ENCODE measurements at places on chromosomes 4 and X.

DNA sequence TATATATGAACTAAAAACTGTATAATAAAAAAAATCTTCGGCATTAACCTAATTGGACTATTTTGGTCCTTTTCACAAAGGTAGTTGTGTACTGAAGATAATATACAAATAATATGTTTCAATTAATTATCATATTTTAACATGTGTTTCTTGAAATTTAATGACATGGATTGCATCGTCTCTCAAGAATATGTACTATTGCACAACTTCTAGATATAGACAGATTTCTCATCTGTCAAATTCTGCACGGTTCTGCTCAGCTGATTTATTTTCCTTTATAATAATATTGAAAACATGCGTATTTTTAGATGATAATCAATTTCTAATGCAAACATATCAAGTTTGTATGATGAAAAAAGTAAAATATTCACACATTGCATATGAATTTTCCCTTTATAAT is 498.7 kb upstream of the PABPC4L start:
- DNase-seq: no peak

DNA sequence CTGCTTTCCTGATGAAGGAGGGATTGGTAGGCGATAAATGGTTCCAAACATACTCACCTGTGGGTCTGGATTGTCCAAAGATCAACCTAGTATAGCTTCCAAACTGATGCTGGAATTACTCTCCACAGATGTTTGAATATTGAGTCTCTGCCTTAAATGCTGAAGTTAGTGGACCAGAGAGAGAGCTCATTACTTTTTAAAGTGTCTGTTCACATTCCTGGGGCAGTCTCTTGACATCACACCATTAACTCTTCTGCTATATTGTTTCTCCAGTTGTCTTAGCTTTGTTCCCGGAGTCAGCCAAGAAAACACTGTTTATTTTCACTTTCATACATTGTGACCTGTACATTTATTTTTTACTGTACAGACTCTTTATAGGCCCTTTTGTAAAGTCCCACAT is 35.4 kb downstream of the ARHGEF38 start:
- DNase-seq: no peak

DNA sequence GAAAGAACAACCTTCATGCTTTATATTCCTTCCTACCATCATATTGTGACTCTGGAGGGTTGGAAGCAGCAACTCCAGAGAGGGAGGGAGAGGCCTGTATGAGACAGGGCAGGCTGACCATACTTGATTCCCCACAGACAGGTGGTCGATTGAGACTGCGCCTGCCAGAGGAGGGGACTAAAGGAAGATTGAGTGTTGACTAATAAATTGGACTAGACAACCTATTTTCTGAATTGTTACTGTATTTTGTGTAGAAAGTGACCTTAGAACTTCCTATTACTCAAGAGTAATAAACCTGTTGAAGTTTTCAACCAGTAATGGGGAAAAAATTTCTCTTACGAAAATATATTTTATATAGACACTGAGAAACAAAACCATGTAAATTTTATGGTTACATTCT is 301.5 kb downstream of the INPP4B start:
- DNase-seq: no peak

GRCh38 chr4:10083331-10083771 is 33.2 kb downstream of the WDR1 start:
- no peak for DNase-seq

DNA sequence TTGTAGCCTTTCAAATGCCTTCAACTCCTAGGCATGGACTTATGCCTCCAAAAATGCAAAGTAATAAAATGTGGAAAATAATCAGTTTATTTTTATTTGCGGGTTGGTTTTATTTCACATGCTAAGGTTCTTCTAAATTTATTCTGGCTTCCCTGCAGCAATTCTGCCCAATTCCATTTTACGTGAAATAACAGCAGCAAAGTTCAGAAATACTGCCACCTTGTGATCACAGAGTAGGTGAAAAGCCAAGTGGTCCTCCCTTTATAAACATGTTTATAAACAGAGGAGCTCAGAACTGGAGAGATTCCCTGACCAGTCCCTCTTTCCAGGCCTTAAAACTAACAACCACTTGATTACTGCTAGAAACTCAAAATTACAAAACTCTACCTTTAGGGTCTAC is 14.7 kb upstream of the DCHS2 start:
- peak; percentile 20 for DNase-seq

GRCh38 chr4:142405021-142405694 is 440.9 kb downstream of the INPP4B start:
- DNase-seq: peak; percentile 55

GRCh38 chrX:17608888-17609287 is 128.4 kb upstream of the SCML1 start:
- DNase-seq: no peak

- no peak for DNase-seq
These were observed 248.0 kb upstream of the ADAMTS3 start for GRCh38 chr4:72817012-72817411.

DNA sequence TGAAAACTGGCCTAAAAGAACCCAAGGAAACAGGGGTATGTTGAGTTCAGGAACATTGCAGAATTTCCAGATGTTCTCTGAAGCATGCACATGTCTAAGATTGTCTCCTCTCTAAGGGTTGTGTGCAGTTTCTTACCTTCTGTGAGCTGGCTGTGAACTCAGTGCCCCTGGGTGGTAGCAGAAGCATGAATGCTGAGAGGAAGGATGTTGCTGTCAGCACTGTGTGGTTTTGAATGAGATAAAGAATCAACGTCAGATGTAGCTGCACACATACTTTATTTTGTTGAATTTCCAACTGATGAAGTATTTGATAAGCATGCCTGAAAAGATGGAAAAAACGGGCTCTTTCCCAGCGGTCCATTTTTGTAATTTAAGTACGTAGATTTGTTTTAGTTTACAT is 23.8 kb upstream of the CD38 start:
- no peak for DNase-seq

DNA sequence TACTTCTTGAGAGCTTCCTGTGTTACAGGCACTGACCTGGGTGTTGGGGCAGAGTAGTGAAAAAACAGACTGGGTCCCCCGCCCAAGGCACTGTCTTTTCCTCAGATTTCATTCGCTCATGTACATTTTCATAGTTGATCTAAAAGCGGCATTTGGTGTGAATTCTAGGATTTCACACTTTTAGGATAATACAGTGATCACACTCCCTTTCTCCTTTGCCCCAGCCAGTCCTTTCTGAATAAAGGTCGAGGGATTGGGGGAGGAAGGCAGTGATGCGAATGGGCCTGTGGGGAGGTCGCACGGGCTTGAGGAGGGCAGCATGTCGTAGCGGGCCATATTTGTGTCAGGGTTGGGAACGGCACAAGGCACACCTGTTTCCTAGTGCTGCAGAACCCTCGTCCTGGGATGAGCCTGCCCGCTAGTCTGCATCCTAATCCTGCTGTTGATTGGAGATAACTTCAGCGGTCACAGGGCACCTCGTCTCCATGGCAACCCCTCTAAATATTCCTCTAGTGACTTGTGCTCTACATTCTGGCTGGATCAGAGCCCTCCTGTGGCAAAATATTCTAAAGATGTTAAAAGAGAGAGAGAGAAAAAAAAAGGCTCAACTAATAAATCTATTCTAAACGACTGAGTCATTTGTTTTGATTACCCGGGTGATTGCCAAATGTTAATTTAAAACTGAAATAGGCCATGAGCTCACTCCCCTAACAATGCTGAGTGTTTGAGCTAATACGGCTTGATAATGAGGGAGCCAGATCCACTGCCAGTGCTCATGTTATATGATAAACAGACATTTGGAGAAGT is 21.8 kb downstream of the FHL1 start:
- no peak for DNase-seq

DNA sequence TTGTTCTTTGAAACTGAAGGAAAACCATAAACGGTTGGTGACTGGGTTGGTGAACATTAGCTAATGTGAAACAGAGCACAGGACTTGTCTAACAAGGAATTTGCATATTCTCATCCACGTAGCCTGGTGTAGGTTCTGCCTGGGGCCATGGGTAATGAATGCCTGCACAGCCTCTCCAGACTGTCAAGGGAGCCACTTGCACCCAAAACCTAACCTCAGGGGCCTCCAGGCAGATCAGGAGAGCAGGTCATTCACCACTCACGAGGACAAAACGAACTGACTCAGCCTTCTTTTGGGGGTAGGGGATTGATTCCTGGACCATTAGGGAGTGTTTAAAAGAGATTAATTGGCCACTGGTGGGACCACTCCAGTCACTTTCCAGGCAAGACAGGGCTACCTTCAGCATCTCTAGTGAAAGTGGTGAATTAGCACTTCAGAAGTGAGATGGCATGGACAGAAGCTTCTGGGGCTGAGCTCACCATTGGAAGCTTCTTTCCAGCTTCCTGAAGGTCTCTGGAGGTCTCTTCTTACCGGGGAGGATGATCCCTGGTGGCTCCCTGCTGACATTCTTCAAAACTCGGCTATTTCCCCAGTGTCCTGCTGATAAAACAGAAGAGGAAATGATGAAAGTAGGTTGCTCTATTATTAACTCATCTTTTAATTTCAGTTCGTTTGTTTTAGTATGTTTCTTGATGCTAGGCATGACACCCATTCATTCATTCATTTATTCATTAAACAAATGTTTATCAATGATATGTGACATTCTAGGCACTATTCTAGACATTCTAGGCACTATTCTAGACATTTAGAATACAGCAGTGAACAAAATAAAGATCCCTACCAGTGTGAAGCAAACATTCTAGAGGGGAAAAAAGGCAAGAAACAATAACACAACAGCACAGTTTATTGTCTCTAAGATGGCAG is 104.5 kb upstream of the LNX1 start:
- DNase-seq: no peak

DNA sequence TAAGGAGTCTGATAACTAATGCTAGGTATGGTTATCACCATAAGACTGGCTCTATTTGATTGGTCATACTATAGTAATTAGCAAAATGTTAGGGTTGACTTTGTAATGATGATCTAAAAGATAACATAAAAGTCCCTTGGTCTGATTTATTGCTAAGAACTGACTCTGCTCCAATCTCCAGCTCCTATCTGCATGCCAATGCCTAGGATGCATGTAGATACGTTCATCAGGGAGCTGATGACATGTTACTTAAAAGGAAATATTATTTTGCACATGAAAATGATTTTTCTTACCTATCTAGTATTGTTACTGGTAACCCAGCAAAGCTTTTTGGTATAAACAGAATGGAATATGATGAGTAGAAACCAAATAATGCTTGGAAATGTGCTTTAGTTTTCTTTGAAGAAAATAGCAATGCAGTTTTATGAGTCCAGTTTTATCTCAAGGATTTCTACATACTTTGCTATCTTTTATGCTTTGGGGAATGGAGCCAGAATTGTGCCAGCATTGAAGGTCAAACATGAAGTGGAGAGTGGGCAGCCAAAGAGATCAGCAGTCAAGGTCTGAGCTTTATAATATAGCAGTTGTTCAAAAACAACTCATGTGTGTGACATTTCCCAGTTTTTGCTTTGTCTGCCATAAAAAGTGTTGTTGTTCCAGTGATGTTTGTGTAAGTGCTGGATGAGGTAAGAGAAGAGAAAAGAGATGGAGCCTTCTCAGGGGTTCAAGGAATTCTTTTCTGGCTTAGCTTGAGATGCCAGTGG is 121.0 kb downstream of the ARHGAP24 start:
- no peak for DNase-seq

- no peak for DNase-seq
These were observed 494.5 kb downstream of the BCOR start for GRCh38 chrX:39603230-39603629.

DNA sequence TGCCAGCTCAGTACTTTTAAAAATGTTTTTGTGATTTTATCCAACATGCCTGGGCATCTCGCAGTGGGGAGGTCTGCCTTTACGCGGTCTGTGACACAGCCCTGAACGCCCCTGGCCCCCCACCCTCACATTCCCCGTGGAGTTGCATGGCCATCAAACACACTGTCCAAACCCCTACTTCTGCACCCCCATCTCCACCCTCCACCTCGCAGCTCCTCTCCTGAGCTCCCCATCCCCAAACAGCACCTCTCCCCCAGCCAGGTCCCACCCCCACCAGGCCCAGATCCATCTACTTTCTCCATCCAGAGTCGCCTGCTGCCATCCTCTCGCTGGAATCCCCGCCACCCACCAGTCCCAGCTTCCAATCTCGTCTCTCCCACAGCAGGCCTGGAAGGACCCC is 9.5 kb downstream of the ZFYVE28 start:
- DNase-seq: no peak

- no peak for DNase-seq
These were observed 5.7 kb downstream of the CYBB start for GRCh38 chrX:37785569-37785968.

DNA sequence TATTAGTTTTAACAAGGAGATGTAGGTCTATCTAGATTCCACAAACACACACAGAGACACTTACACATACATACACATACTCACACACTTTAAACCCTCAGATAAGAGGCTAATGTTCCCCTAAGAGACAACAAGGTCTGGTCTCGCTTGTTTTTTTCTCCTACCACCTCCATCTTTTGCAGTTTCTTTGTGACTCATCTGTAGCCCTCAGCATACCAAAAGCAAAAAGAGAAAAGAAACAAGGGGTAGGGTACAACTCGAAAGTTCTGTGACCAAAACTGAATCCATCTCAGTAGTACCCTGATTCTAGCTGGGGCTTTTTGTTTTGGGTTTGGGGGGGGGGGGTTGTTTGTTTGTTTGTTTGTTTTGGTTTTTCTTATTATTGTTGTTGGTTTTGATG is 12.2 kb upstream of the EXOSC9 start:
- no peak for DNase-seq

DNA sequence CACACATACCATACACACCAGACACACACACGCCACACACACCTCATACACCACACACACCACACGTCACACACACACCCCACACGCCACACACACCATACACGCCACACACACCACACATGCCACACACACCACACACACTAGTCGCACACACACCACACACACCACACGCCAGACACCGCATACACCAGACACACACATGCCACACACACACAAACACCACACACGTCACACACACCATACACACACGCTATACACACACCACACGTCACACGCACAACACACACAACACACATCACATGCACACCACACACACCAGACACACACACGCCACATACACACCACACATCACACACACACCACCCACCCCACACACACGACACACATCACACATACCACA is 32.0 kb downstream of the FAM53A start:
- no peak for DNase-seq

- no peak for DNase-seq
These were observed 285.5 kb downstream of the CRLF2 start for GRCh38 chrX:926991-927390.

Data from SK-N-MC (cell line).